ENCODE measurements at places on chromosomes 4 and X.
A peak's percentile ranks its signal among the peaks of the same experiment; 100 is the strongest.

GRCh38 chr4:87521757-87522374, 7.3 kb downstream of the SPARCL1 start:
- DNase-seq = peak; percentile 79

DNA sequence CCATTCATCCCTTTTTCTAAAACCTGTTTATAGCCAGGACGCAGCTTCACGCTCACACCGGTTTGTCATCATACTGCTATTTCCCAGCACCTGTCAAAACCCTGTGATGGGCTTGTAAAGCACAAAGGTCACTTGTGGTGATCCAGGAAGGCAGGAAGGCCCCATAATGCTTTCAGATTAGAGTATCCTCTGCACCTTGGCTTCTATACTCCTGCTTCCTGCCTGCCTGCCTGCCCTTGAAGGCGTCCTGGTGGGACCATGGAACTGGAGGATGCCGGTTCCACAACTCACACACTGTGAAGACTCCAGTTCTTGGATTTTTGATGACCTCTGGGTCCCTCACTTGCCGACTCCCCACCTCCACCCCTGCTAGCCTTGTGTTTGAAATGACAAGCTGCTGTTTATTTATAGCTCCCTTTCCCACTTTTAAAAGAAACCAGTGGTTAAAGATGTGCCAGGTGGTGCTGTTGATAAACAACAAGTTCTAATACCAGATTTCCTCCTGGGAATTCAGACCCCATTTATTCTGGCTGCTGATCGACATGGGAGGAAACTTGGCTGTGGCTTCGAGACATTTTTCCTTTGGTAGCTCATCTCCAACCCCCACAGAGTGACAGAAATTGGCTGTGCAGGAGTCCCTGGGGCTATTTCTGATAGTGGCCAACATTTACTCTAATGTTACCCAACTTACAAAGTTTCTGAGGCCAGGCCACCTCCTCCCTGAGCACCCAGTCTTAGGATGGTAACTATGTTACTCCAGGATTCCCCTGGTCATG, 211.5 kb downstream of the KDR start:
- DNase-seq = no peak

DNA sequence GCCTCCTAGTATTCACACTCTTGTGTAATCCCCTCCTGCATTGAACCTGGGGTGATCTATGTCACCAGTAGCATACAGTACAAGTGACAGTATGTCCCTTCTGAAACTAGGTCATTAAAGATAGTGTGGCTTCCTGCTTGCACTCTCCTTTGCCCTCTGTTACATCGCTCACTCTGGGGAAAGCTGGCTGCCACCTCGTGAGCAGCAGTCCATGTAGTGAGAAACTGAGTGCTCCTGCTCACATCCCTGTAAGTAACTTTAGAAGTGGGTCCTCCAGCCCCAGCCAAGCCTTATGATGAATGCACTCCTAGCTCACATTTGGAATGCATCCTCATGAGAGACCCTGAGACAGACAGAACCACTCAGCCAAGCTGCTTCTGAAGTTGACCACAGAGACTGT, 89.8 kb upstream of the TNIP3 start:
- DNase-seq = no peak

GRCh38 chrX:5748586-5749150, 480.0 kb downstream of the NLGN4X start:
- no peak for DNase-seq

- DNase-seq = no peak
These were observed 9.3 kb downstream of the CCDC160 start for GRCh38 chrX:134246282-134246681.
